ENCODE measurements at places on chromosomes 12 and 14.

GRCh38 chr12:81759190-81760051, at the start of gene PPFIA2:
Gene PPFIA2, minus strand, starts transcription at chr12:81759350.
- peak; percentile 56 for DNase-seq

DNA sequence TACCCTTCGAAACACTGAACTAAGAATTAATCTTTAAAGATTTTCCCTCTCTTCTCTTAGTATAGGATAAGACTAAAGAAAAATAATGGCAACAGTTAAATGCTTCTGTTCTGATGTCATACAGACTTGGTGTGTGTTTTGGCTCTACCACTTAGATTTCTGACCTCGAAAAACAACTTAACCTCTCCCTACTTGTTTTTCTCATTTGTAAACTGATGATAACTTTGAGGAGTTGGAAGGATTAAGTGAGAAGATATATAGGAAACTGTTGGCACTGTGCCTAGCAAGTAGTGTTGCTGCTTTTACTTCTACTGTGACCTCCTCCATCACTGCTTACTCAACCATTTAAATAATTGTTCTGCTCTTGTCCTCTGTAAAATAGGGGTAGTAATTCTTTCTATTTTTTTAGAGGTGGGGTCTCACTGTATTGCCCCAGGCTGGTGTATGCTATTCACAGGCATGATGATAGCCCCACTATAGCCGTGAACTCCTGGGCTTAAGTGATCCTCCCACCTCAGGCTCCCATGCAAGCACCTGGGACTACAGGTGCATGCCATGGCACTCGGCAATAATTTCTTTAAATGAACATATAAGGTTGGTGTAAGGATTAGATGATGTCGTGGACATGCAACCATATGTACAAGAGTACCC, 22.4 kb downstream of the PALS1 start:
- no peak for DNase-seq

DNA sequence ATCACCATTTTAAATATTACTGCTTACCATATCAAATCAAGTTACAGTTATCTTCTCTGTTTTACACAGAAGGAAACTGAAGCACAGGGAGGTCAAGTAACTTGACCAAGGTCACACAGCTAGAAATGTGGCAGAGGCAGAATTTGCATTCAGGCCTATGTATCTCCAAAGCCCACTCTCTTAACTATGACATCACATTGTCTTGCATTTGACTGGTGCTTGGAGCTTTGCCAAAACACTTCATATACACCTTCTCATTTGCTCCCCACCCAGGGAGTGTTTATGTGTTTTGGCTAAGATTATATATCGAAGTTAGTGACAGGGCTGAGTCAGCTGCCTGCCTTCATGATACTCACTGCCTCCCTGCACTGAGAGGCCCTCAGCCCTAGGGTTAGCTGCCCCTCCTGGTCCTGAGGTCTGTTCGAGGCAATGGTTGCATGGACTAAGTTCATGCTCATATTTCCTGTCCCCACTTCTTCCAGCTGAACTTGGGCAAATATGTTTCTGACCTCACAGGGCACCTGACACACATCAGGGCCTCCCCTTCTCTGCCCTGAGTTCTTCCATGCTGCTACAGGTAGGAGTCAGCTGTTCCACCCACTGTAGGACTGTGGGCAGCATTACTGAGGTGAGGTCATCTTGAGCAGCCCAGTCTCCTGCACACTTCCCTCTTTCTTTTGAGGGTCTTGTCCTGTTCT, 1.8 kb downstream of the GALNT6 start:
- DNase-seq, result no peak

GRCh38 chr12:51639361-51639760, 48.3 kb downstream of the SCN8A start:
- no peak for DNase-seq

DNA sequence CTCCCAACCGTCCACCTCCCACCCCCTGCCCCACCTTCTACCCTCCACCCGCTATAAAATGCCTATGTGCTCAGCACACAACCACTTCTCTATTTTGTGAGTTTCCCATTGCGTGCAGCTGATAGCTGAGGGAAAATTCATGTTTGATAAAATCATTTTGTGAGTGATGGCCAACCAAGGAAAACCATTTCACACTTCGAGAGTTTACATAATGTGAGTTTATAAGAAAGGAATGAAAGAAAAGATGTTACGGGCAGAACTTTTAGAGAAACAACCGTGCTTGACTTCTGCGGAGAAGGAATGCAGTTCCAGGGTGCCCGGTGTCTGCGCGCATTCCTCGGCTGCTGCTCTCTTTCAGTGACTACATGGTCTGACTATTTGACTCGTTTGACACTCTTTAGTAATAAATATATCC, 140.9 kb downstream of the EFCAB11 start:
- no peak for DNase-seq

- DNase-seq, result no peak
These were observed 75.6 kb upstream of the DACT1 start for GRCh38 chr14:58562141-58562540.

DNA sequence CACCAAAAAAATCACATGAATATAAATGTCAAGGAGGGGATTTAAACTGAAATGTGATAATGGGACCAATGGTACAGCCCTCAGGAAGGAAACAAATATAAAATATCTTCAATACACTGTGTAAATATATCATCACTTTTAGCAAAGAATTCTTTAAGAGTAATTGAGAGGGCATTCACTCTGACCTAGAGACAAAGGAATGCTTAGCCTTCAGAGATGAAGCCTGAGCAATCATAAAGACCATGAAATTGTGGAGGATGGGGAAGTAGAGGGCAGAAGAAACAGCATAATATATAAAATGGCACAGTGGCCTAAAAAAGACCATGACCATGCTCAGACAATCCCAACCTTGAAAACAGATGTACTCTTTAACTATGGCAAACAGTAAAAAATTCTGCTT, 20.4 kb downstream of the YAF2 start:
- DNase-seq, result no peak

- DNase-seq, result no peak
These were observed 138.0 kb downstream of the ANO2 start for GRCh38 chr12:5807090-5807414.

GRCh38 chr12:65565601-65566560, 258.4 kb upstream of the HMGA2 start:
- no peak for DNase-seq

GRCh38 chr12:2553388-2554126, 241.2 kb upstream of the FKBP4 start:
- DNase-seq, result no peak

DNA sequence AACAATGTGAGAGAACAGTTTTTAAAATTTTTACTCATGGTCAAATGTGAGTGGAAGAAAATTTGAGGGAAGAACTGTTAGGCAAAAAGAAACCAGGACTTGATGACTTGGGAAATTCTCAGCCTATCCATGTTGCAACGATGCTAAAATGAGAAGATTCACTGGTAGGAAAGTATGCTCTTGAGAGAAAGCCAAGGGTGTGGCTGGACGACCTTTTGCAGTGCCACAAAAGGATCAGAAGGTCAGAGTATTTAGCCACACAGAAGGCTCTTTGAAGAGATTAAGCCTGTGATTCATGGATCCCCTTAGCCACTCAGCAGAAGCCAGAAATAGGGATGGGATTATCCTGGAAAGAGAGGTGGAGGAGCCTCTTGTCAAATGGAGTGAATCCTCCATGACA, 336.8 kb downstream of the LRIG3 start:
- no peak for DNase-seq

GRCh38 chr12:132841151-132841550, 12.5 kb upstream of the GOLGA3 start:
- no peak for DNase-seq

DNA sequence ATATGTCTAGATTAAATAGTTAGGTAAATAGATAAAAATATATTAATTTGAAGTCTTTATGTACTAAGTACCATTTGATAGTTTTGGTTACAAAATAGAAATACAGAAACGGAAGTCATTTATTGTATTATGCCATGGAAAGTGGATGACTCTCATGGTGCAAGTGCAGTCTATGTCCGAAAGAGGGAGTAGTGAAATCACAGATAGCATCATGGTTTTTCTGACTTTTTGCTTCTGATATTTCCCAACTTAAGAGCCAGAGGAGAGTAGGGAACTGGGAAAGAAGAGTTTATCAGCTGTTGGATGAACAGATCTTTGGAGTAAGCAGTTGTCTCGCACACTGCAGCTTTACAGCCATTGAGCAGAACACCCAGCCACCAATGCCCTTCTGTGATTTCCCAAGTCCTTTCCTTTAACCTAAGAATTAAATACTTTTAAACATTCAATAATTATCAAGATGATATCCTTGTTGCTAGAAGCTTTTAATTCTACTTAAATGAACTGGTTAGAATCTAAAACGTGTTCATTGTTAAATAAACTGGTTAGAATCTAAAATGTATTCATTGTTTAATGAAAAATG, 18.4 kb upstream of the SRGAP1 start:
- DNase-seq, result no peak

DNA sequence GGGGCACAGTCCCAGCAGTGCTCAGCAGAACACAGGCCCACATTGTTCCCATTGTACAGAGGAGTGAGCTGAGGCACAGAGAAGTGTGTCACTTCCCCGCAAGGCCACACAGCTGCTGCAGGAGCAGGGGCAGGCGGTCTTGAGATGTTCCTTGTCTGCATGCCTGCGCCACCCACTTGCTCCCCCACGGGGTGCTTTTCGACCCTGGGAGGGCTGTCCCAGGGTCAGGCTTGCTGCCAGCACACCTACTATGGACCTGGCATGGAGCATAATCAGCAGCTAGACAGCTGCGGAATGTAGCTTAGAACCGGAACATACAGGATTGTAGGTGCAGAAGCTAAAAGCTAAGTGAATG, 7.8 kb upstream of the EP400 start:
- no peak for DNase-seq

DNA sequence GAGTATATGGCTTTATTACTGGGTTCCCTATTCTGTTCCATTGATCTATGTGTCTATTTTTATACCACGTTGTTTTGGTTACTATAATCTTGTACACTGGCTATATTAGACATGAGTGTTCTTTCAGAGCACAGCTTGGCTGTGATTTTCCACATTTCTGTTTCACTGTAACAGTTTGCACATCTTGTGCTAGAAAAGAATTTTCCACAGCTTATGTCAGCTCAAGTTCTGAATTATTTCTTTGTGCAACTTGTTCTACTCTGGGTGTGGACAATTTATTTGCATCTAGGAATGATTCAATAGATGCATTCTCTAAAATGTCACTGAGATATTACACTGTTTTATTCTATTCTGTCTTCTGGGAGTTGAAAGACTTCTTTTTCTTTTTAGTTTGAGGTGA, 28.4 kb upstream of the OR5AU1 start:
- no peak for DNase-seq

DNA sequence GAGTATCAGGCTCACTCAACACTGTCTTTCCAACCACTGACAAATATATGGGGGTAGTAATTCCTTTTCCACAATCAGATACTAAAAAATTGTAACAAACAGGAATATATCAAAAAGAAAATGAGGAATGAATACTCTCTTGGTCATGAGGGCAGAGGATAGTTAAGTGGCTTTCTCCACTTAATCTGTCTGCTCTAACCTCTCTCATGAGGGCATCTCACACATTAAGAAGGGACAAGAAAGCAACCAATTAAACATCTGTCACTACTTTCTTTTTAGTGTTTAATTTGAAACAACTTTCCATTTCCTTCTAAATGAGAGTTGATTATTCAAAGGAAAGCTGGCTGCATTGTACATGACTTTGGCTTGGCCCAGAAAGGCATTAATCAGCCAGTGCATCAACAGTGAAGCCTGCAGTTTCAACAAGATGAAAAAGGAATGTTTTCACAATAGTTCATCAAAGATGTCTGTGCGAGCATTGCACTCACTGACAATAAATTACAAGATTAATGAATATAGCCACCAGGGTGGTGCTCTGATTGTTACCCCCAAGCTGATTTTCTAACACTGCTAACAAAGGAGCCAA, 142.0 kb downstream of the SEC23A start:
- DNase-seq, result no peak

GRCh38 chr12:12440784-12441428, 84.0 kb downstream of the BORCS5 start:
- DNase-seq, result peak; percentile 5

- peak; percentile 4 for DNase-seq
These were observed 13.5 kb downstream of the CPSF2 start for GRCh38 chr14:92135269-92135668.

DNA sequence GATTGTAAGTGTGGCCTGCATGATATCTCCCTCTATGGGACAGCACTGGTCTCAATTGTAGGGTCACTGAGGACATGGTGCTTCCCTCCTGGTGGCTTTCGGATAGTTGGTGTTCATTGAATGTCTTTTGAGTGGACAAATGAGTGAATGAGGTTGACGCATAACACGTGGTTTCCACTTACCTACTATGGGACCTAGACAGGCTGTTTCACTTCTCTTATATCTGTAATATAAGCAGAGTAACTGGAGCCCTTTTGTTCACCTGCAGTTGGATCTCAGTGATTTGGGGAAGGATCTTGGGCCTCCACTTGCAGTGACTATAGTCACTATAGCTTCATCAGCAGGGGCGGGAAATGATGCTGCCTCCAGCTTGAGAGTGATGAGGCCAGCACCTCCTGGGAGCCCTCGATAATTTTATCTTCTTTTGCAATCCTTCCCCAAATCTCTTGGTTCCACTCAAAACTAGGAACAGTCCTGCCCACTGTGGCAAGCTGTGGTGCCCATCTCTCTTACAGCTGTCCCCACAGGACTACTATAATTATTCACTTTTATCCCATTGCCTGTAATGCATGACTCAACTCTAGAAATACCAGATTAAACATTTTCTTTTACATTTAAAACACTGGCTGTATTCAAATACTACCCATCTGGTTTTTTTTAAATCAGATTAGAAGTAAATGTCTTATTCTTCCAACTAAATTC, 242.9 kb downstream of the CHST11 start:
- no peak for DNase-seq

DNA sequence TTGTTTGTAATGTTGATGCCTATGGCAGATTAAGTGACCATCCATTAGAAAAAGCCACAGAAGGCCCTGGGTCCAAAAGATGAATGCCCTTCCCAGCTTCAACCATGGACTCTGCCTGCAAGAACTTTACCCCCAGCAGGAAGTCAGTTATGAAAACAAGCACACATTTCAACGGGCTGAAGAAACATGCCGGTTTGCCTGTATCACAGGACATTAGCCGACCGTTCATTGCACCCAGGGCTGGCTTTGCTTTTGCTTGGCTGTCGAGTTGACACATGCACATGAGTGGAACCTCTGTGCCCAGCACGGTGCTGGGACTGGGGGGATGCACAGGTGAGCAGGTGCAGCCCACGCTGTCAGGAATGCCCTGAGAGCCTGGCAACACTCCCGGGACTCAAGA, 1087.0 kb downstream of the BCL11B start:
- no peak for DNase-seq

DNA sequence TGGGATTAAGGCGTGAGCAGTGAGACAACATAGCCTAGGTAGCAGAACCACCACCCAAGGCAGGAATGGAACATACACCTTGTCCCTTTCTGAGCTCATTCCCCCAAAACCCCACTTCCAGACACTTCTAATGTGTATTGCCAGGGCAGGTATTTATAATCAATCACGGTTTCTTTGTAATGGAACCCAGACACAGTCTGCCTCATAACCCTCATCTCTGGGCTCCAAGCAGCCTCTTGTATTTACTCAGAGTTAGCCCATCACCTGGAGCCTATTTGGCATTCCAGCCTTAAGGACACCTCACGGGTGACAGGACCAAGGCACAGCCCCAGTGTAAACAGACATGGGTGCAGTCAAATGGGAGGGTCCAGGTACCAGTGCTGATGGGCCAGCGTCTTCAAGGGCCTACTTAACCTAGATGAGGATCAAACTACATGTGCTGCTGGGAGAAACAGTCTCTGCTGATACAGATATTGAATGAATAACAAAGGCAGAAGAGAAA, 2.5 kb upstream of the HIGD1C start:
- no peak for DNase-seq

GRCh38 chr14:92247341-92247740, 75.6 kb upstream of the SLC24A4 start:
- DNase-seq, result no peak
